Cardiac muscle cell (in vitro differentiated cells and primary cell): ENCODE measurements at places on chromosomes 12 and 14.

DNA sequence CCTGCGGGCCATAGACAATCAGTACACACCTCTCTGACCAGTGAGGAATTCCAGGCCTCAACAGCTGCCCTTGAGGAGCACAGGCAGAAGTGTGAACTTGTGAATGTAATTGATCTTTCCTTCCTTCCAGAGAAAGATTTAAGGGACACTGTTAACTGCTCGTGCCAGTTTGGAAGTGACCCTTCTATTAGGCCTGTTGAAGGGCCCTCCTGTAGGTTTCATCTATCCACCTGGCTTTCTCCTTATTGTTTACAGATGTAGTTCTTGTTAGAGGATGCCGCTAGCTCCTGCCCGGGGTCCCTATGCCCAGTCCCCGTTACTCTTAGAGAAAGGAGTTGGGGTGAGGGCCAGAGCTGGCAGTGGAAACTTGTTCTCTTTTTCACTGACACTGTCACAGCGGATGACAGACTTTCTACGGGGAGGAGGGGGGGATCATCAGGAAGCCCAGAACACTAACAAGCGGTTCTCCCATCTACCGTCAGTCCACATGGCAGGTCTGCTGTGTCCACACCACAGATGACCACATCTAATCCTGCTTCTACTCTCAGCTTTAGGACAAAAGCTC is 42.6 kb downstream of the SH2B3 start:
- peaks cover 17% of the 10 kb centered on the region for H3K4me1 ChIP-seq
- H3K27me3 ChIP-seq = no peaks in the 10 kb centered on the region

GRCh38 chr14:92684801-92685560 is 63.4 kb downstream of the LGMN start:
- H3K27me3 ChIP-seq = peaks cover 18% of the 10 kb centered on the region
- no peaks in the 10 kb centered on the region for H3K36me3 ChIP-seq
- no peaks in the 10 kb centered on the region for H3K4me1 ChIP-seq
- DNase-seq = no peak
- H3K4me3 ChIP-seq = no peak overlapping the region
- no peak overlapping the region for H3K27ac ChIP-seq

- no peak overlapping the region for H3K27ac ChIP-seq
- H3K4me3 ChIP-seq = no peak overlapping the region
- H3K36me3 ChIP-seq = no peaks in the 10 kb centered on the region
- H3K4me1 ChIP-seq = no peaks in the 10 kb centered on the region
Measured at GRCh38 chr14:59028476-59029202, 159.8 kb upstream of the DAAM1 start.

DNA sequence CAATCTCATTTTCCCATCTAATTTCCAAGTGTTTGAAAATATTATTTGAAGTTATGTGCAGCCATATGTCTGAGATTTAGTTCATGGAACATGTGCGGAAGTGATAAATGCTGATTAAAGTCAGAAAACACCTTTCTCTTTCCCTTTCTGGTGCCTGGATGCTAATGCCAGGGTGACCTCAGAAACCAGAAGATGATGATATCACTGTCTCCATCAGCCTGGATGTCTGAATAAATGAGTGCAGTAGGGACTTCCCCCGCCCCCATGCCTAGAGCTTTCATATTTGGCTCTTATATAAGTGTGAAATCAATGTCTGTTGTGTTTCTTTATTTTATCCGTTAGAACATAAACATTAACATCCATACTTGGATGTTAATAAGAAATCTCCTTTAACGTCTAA is 261.9 kb upstream of the LRIG3 start:
- H3K4me1 ChIP-seq = no peaks in the 10 kb centered on the region
- H3K36me3 ChIP-seq = no peaks in the 10 kb centered on the region
- DNase-seq = no peak

DNA sequence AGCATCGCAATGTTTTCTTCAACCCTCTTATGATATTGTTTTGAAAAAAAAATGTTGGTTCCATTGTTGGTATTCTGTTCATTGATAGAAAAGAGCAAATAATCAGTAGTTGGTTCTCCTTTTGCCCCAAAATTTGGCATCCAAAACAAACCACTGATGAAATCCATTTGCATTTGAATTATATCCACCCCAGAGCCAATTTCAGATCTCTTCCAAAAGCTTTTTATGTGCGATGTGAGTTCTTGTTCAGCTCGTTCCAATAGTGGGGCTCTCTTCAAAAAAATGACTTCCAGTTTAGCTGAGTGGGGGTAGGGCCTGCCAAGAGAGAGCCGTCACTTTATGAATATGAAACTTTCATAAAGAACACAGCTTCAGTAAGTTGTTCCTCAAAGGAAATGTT is 130.7 kb downstream of the DIO2 start:
- no peak overlapping the region for H3K4me3 ChIP-seq
- no peak overlapping the region for H3K27ac ChIP-seq
- H3K27me3 ChIP-seq = no peaks in the 10 kb centered on the region
- no peaks in the 10 kb centered on the region for H3K4me1 ChIP-seq
- no peak for DNase-seq
